ENCODE measurements at places on chromosomes 5 and 9.
A peak's percentile ranks its signal among the peaks of the same experiment; 100 is the strongest.

DNA sequence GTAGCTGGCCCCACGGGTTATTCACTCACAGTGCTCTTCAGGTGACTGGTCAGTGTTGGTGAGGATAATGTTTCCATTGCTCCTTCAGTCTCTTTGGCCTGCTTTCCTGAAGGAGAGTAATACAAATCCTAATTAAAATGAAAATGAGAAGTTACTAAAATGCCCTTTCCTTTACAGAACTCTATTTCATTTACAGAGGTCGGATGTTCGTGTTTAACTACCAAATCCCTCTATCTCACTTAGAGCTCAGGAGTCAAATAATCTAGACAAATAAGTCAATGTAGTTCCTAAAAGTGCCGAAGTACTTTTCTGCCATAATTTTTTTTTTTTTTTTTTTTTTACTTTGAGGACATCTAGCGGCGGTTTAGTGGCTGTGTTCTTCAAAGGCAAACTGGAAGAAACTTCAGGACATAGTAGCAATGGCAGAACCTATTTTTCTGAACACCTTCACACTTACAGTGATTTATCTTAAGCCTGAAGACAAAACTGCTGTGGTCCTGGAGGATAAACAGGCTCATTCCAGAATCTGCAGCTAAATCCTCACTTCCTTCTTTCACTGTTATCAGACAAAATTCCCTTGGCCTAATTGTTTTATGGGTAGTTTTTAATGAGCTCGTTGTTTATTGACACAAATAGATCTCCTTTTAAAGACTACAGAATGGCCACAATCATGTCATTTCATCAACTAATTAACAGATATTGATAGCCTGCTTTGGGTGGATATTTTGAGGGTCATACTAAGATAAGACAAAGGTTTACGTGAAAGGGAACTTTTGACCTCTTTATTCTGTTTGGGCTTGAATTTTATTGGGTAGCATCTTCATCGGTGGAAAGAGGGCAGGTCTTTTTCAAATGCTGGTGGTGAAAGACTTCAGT lies 207.6 kb upstream of the DMRTA1 start:
- no peak for DNase-seq

DNA sequence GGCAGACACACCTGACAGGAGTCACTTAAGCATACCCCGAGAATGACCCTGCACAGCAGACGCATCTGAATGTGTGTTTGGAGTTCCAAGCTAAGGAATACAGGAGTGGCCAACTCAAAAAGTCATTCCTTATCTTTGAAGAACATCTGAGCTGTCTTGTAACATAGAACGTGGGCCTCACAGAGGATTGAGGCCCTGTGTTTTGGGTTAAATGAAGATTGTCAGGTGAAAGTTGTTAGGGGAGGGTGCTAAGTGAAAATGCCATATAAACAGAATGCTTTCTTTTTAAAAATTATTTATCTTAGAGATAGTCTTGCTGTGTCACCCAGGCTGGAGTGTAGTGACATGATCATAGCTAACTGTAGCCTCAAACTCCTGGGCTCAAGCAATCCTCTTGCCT lies 100.9 kb downstream of the PIK3R1 start:
- no peak for DNase-seq

GRCh38 chr5:132225165-132226032 lies 2.3 kb downstream of the P4HA2 start:
- no peak for DNase-seq

GRCh38 chr9:99107421-99107820 lies 2.5 kb downstream of the TGFBR1 start:
- no peak for DNase-seq

DNA sequence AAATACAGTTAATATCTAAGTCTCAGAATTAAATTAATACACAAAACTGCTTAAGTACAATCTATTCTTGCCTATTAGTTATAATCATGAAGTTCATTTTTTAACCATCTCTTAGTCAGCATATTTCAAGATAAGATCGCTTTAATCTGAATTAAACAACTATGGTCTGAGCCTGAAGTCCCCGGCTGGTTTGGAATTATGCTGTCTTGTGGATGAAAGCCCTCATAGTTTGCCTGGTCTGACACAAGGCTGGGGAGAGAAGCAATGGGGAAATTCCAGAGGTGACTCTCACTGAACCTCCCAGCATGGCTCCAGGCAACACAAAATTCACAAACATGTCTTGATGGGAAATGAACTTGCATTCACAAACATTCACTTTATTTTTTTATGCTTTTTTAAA lies 28.0 kb upstream of the GRAMD2B start:
- DNase-seq: no peak

DNA sequence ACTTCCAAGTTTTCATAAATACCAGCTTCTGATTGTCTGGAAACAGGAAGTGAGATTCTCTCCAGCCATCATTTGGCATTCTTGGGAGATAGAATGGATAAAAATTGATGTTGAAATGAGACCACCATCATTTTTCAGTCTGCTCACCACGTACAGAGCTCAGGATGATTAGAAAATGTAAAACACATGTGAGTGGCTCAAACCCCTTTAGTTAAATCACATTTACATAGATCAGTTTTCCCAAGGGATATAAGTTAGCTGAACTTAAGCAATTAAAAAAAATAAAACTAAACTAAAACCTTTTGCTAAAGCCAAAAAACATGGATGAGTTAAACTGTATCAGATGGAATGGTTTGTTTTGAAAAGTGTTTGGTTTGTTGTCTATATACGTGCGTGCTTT lies 37.1 kb upstream of the GDNF start:
- no peak for DNase-seq

GRCh38 chr5:14405267-14405666 lies 176.3 kb upstream of the OTULINL start:
- DNase-seq: no peak

DNA sequence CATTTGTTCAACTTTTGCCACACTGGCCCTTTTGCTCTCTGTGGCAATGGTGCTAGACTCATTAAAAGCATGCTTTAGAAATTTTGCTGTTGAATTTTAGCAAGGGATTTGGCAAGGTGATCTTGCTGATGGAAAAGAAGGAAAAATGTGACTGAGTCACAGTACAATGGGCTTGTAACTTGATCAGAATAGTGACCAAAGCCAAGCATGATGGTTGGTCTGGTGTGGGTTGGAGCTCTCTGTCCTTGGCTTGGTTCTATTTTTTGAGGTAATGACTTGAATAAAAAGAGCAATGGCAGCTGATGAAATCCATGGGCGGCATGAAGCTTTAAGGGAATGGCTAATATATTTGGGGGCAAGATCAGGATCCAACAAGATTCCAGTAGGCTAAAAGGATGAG lies 114.4 kb upstream of the ZNF366 start:
- DNase-seq: no peak

DNA sequence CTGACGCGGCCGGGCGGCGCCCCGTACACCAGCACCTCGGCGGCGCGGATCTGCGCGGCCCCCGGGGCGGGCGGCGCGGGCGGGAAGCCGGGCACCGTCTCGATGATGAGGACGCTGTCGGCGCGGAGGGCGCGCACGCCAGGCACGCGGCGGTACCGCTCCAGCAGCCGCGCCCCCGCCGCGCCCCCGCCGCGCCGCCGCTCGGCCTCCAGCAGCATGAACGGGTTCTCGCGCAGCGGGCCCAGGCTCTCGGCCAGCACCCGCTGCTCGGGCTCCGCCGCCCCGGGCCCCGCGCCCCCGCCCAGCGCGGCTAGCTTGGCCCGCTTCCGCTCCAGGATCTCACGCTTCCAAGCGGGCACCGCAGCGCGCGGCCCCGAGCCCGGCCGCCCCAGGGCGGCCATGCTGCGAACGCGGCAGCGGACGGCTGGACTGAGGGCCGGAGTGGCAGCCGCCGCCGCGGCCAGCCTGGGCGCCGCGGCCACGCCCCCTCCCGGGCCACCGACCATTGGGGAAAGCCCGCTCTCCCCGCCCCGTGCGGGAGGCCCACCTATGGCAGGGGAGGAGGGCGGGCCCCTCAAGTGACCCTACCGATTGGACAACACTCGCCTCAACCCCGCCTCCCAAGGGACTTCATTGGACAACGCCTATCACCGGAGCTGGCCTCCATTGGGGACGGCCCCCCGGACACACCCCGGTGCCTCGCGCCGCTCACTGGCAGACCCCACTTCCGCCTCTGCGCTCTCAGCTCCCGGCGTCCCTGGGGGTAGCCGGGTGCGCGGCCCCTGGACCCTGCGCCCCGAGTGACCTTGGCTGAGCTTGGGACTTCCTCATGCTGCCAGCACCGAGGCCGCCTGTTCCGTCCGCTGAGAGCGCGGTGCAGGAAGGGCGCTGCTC lies at the start of gene TPRN:
TSS of gene TPRN (minus strand) at position 431 of the 894 bp plus-strand sequence. CDS start at position 401, 30 bp downstream.
- DNase-seq: peak; percentile 99

GRCh38 chr5:107869438-107870115 lies 198.8 kb upstream of the EFNA5 start:
- DNase-seq: no peak

DNA sequence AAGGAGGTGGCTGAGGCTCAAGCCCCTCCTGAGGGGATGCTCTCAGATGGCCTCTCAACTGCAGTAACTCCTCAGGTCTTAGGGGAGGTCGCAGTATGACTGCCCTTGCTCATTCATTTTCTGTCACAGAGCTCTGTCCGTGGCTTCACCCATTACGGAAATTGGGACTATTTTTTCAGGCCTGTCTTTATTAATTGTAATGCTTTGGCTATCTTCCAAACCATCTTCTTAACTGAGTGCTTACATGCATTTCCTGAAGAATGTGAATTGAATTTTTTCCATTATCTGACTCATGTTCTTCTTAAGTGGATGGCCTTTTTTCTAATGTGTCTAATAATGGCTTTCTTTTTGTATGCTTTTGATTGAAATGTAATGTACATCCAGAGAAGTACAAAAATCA lies 36.4 kb upstream of the SV2C start:
- no peak for DNase-seq

DNA sequence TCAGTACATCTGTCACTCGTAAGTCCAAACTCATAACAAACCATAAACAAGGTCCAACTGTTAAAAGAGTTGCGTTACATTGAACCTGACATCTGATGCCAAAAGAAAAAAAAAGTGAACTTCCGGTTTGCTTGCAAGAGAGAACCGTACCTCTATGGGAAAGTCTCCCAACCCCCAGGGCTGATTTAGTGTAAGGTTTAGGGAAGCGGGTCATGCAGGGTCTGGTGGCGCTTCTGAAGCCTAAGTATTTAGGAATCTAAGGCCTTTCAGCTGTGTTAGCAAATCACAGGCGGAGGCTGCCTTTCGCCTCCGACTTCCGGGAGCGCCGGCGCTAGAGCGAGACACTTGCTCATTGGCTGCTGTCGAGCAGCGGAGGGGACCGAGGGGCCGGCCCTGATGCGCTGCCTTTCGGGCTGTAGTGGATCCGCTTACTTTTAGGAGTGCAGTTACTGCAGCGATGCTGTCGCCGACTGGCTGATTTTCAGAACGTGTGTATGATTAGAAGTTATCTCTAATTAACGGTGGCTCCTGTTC lies 12.0 kb upstream of the GNPDA1 start:
- peak; percentile 76 for DNase-seq

DNA sequence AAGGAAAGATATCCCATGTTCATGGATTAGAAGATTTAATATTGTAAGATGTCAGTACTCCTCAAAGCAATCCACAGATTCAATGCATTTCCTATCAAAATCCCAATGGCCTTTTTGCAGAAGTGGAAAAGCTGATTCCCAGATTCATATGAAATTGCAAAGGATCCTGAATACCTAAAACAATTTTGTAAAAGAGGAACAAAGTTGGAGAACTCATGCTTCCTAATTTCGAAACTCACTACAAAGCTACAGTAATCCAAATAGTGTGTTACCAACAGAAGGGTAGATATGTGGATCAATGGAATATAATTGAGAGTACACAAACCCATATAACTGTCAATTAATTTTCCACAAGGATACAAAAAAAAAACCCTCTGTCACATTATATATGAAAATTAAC lies 154.3 kb upstream of the ZNF618 start:
- no peak for DNase-seq

- DNase-seq: no peak
These were observed 144.1 kb upstream of the NFIL3 start for GRCh38 chr9:91567642-91568274.

- DNase-seq: no peak
These were observed 7.7 kb upstream of the TSLP start for GRCh38 chr5:111063709-111064322.

- DNase-seq: no peak
These were observed 64.7 kb upstream of the PRLR start for GRCh38 chr5:35294976-35295375.

DNA sequence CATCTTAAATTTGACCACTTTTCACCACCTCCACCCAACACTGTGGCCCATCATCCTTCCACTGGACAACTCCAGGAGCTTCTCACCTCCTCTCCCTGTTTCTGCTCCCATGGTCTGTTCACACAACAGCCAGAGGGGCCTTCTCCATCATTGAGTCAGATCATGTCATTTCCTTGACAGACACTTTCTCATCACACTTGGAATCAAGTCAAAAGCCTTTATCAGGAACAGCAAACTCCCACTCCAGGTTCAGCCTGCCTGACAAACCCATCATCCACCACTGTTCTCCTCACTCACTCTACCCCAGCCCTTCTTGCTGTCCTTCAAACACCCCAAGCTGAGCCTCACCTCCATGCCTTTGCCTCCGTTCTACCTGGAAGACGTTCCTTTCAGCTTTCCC lies 78.4 kb upstream of the ADRA1B start:
- no peak for DNase-seq

GRCh38 chr5:109690242-109690974 lies 681 bp downstream of the MAN2A1 start:
- DNase-seq: peak; percentile 28

GRCh38 chr5:175535796-175536195 lies 57.4 kb downstream of the SFXN1 start:
- no peak for DNase-seq

DNA sequence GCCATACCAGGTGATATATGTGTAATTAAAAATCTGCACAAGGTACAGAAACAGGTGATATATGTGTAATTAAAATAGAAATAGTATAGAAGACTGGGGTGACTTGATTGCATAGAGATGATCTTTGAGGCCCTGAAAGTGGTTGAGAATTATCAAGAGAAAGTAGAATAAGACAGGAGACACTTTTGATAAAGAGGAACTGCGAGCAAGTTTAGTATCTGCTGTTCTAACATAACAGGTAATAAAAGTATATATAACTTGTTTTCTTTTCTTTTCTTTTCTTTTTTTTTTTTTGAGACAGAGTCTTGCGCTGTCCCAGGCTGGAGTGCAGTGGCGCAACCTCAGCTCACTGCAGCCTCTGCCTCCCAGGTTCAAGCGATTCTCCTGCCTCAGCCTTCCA lies 5.4 kb downstream of the SNX2 start:
- no peak for DNase-seq

DNA sequence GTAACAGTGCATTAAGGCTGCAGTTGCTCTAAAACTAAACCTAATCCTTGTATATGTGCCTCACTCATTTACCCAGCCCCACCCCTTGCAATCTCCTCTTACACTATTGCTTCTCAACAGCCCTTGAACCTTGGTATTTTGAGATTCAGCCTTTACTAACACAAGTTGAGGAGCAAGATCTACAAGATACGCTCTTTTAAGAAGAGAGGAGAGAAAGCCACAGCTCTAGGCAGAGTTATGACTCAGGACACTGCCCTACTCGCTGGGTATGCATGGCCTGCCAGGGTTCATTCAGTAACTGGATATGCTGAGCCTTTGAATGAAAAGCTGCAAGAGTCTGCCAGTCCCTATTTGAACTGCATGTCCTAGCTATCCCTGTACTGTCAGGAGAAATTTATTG lies 219.5 kb downstream of the PCSK5 start:
- no peak for DNase-seq

All from right renal pelvis (tissue), 4 donors.